ENCODE measurements at places on chromosomes 1 and 21. TPM values are rescaled to one million over a fixed set of nuclear protein-coding genes. Genes with fewer than 3 reads are reported as not detected.

LHX8 gene
- not detected for total RNA-seq

NBPF19 gene
- 11.1 TPM for total RNA-seq

DNA sequence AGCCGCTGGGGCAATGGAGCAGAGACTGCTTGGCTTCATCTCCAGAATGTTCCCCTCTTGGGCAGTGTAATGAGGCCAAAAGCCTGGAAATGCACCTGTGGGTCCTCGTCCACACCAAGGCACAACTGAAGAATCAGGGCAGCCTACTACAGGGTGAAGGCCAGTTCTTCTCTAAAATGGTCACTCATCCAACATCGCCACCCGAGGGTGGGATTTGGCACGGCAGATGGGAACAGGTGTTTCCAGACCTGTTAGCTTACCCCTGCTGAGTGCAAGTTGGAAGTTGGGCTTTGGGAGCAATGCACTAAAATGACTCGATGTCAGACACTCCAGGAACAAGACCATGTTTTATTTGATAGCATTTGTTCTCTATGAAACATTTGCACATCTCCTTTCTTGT lies 543.7 kb downstream of the NPHP4 start:
- no peak for DNase-seq

- no peak for DNase-seq
These were observed 86.8 kb upstream of the ARHGAP29 start for GRCh38 chr1:94324178-94324544.

- DNase-seq: no peak
These were observed 59.1 kb downstream of the EIF4G3 start for GRCh38 chr1:21117597-21118001.

SMIM1 gene
- total RNA-seq: not detected

DNA sequence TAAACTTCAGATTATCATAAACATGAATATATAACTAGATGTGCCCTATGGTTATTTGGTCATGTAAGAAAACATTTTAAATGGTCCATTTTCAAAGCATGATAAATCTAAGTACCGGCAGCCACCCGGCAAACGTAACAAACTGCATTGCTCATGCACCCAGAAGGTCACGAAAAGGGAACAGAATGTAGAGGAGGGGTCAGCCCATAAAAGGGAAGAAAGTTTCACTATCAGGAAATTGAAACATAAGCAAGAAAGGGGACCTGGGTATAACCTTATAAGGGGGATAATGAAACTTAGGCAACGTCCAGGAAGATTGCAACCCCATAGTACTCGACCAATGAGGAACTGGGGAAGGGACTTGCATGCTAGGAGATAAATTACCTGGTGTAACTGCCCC lies 421.2 kb upstream of the ZRANB2 start:
- DNase-seq: no peak

COL6A2 gene
- total RNA-seq: 941 TPM

RLF gene
- 22.9 TPM for total RNA-seq

CCDC24 gene
- total RNA-seq: 1.5 TPM

CELA2B gene
- 0.78 TPM for total RNA-seq

DMRTA2 gene
- total RNA-seq: 0.43 TPM

ARHGAP30 gene
- not detected for total RNA-seq
